ENCODE measurements at places on chromosomes 12 and 14.

DNA sequence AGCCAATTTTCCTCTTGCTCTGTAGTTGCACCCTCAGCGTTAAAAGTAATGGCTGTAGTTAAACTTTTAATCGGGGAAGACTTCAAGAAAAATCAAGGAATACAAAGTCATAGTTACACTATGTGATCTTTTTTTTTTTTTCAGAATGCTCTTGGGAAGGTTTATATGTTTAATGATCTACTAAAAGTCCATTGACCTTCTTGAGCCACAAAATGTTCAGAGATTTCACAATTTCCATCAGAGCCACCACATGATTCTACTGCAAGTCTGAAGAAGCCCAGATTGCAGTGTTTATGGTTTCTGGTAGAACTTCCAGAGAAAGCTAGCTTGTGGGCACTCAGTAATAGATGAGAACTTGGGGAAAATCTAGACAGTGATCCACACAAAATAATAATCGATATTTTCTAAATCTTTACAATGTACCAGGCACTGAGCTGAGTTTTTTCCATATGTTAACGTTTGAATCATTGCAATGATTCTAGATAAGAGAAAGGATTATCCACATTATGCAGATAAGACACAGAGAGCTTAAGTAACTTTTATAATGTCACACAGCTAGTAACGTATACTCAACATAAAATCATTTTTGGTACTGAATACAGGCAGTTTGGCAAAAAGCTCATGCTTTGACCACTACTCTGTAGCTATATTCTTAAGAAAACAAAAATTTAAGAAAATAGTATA is 38.3 kb downstream of the GYS2 start:
- no peak for DNase-seq

- DNase-seq, result no peak
These were observed 63.7 kb downstream of the R3HDM2 start for GRCh38 chr12:57367121-57367520.

DNA sequence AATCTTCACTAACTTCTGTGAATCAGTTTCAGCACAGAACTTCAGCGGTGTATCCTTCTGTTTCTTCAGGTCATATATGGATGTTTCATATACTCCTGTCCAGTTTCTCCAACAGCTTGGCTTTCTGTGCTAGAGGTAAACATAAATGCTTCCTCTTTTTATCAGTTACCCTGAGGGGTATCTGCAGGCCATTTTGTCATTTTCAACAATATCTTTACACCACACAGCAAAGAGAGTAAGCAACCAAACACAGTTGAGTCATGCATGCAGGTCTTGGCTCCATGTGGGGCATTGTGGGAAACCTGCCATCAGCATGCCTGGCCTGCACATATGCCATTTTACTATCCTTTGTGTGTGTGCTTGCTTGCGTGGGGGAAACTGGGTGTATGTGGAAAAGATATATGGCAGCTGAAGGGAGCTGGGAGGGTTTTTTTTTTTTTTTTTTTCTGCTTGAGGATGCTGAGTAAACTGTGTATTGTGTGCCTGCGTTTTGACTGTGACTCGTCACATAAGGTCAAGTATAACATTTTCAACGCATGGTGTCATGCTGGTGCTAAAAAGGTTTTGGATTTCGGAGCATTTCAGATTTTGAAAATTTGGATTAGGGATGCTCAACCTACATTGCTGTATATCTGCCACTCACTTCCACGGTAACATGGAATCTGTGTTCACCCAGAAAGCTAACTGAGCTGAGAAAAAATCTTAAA is 56.1 kb upstream of the YARS2 start:
- no peak for DNase-seq

GRCh38 chr12:40738856-40739255 is 46.6 kb downstream of the CNTN1 start:
- DNase-seq, result no peak

DNA sequence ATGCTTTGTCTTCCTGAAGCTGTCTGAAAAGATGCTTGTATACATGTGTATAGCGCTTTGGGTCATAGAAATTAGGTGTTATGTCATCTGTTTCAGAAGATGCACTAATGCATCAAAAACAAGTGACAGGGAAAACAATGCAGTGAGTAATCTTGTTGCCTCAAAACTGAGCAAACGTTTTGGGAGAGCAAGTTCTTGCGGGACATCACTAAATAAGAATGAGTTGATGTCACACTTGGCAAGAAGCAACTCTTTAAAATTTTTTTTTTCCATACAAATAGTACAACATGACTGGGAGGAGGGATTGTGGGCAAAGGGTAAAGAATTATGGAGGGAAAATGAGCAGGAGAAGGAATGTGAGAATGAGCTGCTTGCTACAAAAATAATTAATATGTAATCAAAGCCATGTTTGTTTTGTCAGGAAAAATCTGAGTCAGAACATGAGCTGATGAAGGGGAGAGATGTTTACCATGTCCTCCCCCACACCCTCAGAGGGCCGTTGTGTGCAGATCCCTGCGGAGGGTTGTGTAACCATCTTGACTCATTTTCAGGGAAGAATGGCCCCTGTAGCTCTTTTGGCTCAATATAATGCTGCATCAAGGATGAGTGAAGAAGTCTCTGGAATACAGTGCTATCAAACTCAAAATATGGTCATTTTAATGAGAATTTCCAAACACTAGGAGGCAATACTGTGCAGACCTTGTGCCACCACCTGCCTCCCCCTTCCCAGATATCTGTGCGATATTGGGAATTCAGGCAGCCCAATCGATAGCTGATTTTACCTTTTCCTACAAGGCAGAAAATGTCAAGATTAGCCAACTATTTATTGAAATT is 41.4 kb downstream of the BORCS5 start:
- DNase-seq, result no peak

GRCh38 chr14:91729756-91730155 is 2.1 kb downstream of the CATSPERB start:
- DNase-seq, result no peak

DNA sequence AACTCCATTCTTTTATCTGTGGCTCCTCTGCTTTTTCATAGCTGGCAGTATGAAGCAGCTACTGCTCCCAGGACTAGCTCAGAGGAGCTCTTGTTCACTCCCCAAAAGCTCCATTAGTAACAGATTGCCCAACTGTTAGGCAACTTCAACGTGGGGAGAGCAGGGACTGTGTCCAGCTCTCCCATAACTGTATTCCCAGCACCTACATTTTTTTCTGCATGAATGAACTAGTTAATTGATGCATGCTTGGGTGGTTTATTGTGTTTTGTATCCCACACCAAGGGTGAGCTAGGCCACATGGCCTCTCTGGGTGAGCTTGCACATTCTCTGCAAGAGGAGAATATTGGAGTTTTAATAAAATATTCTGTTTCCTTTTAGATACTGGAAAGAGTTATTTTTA is 15.2 kb downstream of the STON2 start:
- peak; percentile 12 for DNase-seq

Measured in NCI-H1092 treated with DMSO at 0.1 percent for 48 hours (cell line).